ENCODE measurements at places on chromosomes 6 and 20. TPM values are rescaled to one million over a fixed set of nuclear protein-coding genes. Genes with fewer than 3 reads are reported as not detected.

GRCh38 chr6:150417899-150418826 lies 49.4 kb downstream of the IYD start:
- peaks cover 6% of the 10 kb centered on the region for H3K27me3 ChIP-seq
- no peaks in the 10 kb centered on the region for H3K4me1 ChIP-seq
- DNase-seq, result no peak

GRCh38 chr20:23200914-23201313 lies 114.8 kb upstream of the CD93 start:
- no peak overlapping the region for H3K27ac ChIP-seq
- peaks cover 7% of the 10 kb centered on the region for H3K27me3 ChIP-seq
- H3K4me3 ChIP-seq, result no peak overlapping the region
- H3K36me3 ChIP-seq, result no peaks in the 10 kb centered on the region

DNA sequence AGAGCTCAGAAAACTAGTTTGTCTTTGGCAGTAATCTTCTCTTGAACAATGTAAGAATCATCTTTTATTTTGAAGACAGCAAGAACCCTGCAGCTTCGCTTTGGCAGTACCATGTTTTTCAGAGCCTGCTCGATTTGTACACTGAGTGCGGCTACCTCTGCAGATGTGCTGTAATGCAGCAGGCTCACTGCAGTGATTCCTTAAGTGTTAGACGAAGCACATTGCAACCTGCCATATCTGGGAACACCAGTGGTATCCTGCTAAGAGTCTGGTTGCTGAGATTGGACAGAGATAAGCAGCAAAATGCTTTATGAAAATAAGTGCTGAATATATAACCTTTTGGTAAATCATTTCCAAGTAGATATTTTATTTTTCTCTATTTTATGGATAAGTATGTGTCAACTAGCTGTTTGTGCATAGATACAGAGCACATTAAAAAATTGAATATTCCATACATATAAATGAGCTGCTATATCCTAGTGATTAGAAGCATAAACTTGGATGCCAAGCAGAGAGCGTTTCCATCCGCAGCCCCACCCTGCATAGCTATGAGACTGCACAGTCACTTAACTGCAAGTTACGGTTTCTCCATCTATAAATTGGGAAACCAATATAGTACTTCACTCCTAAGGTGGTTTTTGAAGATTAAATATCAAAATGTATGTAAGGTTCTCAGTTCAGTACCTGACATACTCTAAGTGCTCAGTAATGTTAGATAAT lies 328.3 kb downstream of the FARS2 start:
- no peaks in the 10 kb centered on the region for H3K4me1 ChIP-seq
- no peaks in the 10 kb centered on the region for H3K27me3 ChIP-seq
- H3K27ac ChIP-seq, result no peak overlapping the region
- no peak overlapping the region for H3K4me3 ChIP-seq
- no peaks in the 10 kb centered on the region for H3K36me3 ChIP-seq
- DNase-seq, result no peak

GRCh38 chr6:137949686-137950390 lies 82.8 kb downstream of the TNFAIP3 start:
- H3K4me1 ChIP-seq, result peaks cover 9% of the 10 kb centered on the region
- DNase-seq, result no peak
- H3K4me3 ChIP-seq, result no peak overlapping the region
- H3K27me3 ChIP-seq, result no peaks in the 10 kb centered on the region
- H3K36me3 ChIP-seq, result no peaks in the 10 kb centered on the region

GRCh38 chr6:137403443-137403842 lies 90.8 kb downstream of the OLIG3 start:
- DNase-seq, result no peak
- H3K27me3 ChIP-seq, result no peaks in the 10 kb centered on the region
- H3K4me1 ChIP-seq, result peaks cover 4% of the 10 kb centered on the region
- no peak overlapping the region for H3K27ac ChIP-seq

DNA sequence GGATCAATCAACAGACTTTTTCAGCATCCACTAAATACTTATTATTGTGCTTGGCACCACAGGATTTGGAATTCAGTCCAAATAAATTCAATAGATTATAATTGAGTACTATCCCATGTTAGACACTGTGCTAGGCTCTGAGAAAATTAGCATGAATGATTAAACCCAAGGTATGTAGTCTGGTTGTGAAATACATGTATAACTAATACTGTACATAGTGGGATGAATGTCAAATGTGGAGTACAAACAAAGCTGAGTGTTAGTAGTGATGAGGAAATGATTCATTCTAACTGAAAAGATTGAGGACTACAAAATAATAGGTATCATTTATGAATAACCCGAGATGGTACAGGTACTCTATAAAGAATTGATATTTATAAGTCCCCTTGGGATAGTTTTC lies 111.9 kb upstream of the FLRT3 start:
- no peak overlapping the region for H3K27ac ChIP-seq
- no peaks in the 10 kb centered on the region for H3K27me3 ChIP-seq
- no peaks in the 10 kb centered on the region for H3K36me3 ChIP-seq

- no peaks in the 10 kb centered on the region for H3K27me3 ChIP-seq
- no peak overlapping the region for H3K4me3 ChIP-seq
- H3K36me3 ChIP-seq, result no peaks in the 10 kb centered on the region
- H3K27ac ChIP-seq, result no peak overlapping the region
- no peaks in the 10 kb centered on the region for H3K4me1 ChIP-seq
- no peak for DNase-seq
Measured at GRCh38 chr6:102474041-102474807, 1080.7 kb downstream of the GRIK2 start.

DNA sequence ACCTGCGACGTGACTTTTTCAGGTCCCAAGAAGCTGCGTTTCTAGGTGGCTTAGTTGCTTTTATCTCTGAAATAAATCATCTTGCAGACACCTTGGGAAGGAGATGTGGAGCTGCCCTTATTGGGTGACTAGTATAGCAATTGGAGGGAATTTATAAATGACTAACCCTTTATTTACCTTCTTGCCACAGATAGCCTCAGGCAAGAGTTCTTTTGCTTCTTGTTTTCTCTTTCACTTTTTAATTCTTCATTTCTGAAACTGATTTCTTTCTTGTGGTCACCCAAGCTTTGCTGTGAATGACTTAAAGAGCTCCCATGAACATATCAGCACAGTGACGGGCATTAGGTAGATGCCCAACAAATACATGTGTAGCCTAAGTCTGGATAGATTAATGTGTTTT lies 3.0 kb downstream of the ADGRF4 start:
- DNase-seq, result no peak
- H3K27me3 ChIP-seq, result no peaks in the 10 kb centered on the region
- H3K4me3 ChIP-seq, result no peak overlapping the region
- no peaks in the 10 kb centered on the region for H3K4me1 ChIP-seq
- H3K27ac ChIP-seq, result no peak overlapping the region

DNA sequence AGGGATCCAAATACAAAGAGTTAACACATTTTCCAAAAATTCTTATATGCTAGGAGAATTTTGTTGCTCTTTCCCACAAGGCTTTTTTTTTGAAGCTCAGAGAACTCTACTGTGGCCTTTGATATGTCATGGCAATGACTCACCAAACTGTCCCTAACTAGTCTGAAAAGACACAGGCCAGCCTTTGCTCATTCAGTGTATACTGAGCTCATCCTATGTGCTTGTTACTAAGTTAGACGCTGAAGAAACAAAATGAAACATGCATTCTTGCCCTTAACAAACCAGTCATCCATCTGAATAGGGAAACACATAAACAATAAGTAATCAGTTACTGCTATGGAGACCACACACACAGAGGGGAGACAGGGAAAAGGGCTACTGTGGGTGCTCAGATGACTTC lies 291.8 kb downstream of the FOXC1 start:
- no peak overlapping the region for H3K27ac ChIP-seq
- H3K4me1 ChIP-seq, result no peaks in the 10 kb centered on the region
- no peak for DNase-seq
- no peak overlapping the region for H3K4me3 ChIP-seq

GRCh38 chr6:112279031-112279935 lies 24.9 kb upstream of the LAMA4 start:
- no peaks in the 10 kb centered on the region for H3K4me1 ChIP-seq
- no peaks in the 10 kb centered on the region for H3K36me3 ChIP-seq
- peaks cover 14% of the 10 kb centered on the region for H3K27me3 ChIP-seq
- DNase-seq, result no peak
- no peak overlapping the region for H3K4me3 ChIP-seq

The TMEM74B gene
- not detected for total RNA-seq

The CD109 gene
- 1.0 TPM for total RNA-seq

The ADAT2 gene
- 19.3 TPM for total RNA-seq

The MRPS26 gene
- total RNA-seq, result 38.5 TPM

The IRF4 gene
- total RNA-seq, result 56.5 TPM

The LRRN4 gene
- total RNA-seq, result not detected

The HRH3 gene
- total RNA-seq, result not detected

The WASF1 gene
- 1.0 TPM for total RNA-seq
